Mesenchymal stem cell (in vitro differentiated cells and primary cell): ENCODE measurements at places on chromosomes 12 and 14.

GRCh38 chr12:114735011-114735410, 51.0 kb upstream of the TBX3 start:
- no peak for DNase-seq

DNA sequence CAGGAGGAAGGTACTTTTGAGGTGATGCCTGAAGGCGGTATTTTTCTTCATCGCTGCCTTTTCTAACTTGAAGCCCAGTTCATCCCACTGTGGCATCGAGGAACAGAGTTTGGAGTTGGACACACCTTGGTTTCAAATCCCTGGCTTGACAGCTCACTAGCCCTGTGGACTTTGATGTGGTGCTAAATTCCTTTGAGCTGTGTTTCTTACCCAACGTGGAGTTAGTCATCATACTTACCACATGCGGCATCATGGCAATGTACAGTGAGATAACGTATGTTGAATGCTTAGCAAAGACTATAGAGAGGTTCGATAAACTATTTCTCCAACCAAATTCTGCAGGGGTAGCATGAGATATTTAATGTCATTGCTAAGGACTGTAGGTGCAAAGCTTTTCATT, 3.4 kb downstream of the PLEKHG3 start:
- DNase-seq, result peak; percentile 92

DNA sequence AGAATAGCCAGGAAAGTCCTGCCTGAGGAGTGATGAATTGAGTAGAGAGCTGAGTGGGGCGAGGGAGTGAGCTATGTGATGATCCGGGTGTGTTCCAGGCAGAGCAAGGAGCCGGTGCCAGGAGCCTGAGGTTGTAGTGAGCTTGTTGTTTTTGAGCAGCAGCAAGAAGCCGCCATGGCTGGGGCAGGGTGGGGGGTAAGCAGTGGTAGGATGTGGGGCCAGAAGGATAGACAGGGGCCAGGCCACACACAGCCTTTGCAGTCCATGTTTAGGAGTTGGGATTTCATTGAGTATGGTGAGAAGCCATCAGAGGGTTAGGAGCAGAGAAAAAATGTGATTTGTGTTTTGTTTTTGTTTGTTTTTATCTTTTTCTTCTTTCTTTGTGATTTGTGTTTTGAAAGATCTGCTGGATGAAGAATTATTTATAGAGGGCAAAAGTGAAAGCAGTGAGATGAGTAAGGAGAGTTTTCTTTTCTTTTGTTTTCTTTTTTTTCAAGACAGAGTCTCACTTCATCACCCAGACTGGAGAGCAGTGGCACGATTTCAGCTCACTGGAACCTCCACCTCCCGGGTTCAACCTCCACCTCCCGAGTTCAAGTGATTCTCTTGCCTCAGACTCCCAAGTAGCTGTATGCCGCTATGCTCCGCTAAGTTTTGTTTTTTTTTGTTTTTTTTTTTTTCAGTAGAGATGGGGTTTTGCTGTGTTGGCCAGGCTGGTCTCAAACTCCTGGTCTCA, 92.3 kb upstream of the BCAT1 start:
- DNase-seq, result no peak

GRCh38 chr14:27006570-27006969, 408.7 kb upstream of the NOVA1 start:
- DNase-seq, result no peak

GRCh38 chr12:21764950-21765349, 9.6 kb downstream of the KCNJ8 start:
- no peak for DNase-seq

GRCh38 chr12:124153392-124153791, 141.5 kb upstream of the RFLNA start:
- DNase-seq, result no peak

GRCh38 chr12:47164724-47165439, 85.1 kb upstream of the AMIGO2 start:
- no peak for DNase-seq

GRCh38 chr12:69039911-69040310, 106.9 kb upstream of the CPM start:
- DNase-seq, result no peak

DNA sequence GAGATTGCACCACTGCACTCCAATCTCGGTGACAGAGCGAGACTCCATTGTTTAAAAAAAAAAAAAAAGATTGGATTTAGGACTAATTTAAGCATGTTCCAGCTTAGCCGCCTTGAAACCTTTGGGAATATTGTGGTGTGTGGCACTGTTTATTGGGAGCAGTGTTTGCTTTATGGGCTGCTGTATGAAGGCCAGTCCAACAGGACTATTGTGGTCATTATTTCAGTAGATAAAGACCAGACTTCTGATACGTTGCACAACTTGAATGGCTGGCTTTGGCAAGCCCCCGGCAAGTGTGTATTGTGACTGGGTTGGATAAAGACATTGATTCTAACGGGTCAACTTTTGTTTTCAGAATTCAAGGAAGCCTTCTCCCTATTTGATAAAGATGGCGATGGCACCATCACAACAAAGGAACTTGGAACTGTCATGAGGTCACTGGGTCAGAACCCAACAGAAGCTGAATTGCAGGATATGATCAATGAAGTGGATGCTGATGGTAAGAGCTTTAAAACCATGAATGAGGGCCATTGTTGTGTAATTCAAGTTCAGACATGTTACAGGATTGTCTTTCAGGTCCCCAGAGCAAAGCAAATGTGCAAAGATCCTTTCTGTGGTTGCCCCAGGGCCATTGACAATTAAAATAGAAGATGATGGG, 4.2 kb downstream of the CALM1 start:
- no peak for DNase-seq

GRCh38 chr14:90518941-90519256, 122.1 kb downstream of the CALM1 start:
- DNase-seq, result peak; percentile 14

- DNase-seq, result no peak
Measured at GRCh38 chr14:90785471-90785870, 30.8 kb downstream of the TTC7B start.

GRCh38 chr14:65517635-65518542, 105.4 kb downstream of the FUT8 start:
- no peak for DNase-seq

GRCh38 chr12:79737875-79738718, 47.3 kb upstream of the PAWR start:
- peak; percentile 72 for DNase-seq

DNA sequence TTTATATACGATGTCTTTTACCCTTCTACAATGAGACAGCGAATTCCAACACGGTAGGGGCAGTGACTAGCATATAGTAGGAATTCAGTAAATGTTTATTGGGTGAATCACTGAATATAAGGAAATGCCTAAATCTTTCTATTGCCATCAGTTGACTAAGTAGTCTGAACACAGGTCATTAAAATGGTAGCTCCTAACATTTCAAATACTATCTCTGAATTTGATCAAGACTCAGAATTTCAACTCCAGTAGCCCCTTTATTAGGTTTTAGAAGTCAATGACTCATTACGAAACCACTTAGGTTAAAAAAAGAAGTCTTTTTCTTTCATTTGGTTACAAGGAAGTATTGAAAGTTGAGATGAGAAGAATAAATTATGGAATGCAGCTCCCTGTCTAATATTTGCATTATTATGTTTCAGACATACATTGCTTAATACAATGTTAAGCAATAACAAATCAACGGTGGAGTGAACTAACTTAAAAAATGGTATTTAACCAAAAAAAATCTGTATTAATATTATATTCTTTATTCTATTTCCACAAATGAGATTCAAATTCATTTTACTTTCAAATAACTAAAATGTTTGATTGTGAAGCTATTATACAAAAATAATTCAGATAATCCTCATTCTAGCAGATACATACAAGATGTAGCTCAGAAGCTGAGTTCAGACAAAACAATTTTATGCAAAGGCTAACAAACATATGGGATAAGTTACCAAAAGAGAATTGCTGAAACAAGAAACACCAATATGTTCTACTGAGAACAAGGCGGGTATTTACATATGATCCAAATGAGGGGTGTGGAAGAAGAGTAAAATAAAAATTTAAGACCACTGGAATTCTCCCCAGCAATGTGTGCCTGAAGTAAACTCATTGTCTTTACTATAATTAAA, 302.7 kb downstream of the CEP128 start:
- DNase-seq, result peak; percentile 51

GRCh38 chr12:6935371-6936193, 7.8 kb downstream of the ATN1 start:
- DNase-seq, result no peak

- DNase-seq, result peak; percentile 95
Measured at GRCh38 chr12:116381744-116382685, 104.5 kb upstream of the MED13L start.

- DNase-seq, result peak; percentile 55
Measured at GRCh38 chr12:27561535-27562350, 37.7 kb downstream of the PPFIBP1 start.
